Posterior vena cava (tissue), 2 donors: ENCODE measurements at places on chromosomes 7 and 10.

DNA sequence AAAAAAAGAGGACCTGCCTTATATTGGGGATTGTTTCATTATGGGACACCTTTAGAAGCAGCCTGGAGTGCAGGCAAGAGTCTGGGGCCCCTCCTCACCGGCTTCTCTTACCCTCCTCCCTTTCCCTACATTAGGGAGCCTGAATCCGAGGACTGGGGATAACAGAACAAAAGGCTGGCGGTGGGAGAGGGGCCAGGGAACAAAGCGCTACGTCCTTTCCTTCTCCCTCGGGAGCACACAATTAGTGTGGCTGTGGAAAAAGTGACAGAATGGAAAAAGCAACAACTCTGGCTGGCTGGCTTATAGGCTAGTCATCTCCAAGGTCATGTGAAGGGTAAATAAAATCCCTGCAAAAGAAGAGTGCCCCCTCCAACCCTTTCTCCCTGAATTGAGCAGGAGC is 74.7 kb downstream of the LSM5 start:
- DNase-seq, result no peak

DNA sequence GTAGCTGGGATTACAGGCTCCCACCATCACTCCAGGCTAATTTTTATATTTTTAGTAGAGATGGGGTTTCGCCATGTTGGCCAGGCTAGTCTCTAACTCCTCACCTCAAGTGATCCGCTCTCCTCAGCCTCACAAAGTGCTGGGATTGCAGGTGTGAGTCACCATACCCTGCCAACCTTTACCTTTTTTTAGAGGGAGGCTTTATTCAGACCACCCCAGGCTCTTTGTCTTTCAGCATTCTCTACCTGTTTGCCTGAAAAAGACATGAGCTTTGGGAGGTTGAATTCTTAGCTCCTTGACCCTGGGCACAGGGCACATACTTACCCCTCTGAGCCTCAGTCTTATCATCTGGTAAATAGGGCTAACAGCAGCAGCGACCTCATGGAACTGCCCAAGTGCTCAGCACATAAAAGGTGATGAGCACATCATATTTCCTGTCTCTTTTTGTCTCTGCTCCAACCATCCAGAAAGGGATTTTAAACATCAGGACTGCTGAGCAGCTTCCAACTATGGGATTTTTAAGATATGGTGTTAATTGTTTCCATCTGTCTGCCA is 17.0 kb downstream of the FRMPD2 start:
- DNase-seq, result no peak

- no peak for DNase-seq
Measured at GRCh38 chr10:58577437-58577777, 64.7 kb downstream of the BICC1 start.

DNA sequence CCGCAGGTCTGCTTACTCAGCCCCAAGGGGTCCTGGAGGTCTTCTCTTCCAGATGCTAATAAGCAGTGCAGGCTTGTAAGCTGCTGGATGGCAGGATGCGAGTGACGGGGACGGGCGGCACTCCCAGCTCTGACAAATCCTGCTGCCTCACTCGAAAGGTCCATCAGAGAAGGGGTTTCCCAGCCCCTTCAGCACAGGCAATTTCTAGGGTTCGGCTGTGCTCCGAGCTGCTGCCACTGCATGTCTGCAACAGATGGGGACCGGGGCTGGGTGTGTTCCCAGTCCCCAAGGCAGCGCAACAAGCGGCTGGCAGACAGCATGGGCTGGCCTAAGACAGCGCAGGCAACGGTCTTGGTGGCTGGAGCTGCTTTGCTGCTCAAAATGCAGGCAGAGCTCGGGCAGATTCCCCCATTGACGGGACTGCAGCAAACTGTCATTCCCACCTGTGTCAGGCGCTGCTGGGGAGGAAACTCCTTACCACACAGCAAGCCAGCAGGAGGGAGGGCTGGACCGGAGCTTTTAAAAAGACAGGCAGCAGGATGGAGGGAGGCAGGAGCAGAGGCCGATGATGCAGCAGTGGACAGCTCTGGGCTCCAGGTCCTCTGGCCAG is 62.4 kb downstream of the PRKAG2 start:
- no peak for DNase-seq

DNA sequence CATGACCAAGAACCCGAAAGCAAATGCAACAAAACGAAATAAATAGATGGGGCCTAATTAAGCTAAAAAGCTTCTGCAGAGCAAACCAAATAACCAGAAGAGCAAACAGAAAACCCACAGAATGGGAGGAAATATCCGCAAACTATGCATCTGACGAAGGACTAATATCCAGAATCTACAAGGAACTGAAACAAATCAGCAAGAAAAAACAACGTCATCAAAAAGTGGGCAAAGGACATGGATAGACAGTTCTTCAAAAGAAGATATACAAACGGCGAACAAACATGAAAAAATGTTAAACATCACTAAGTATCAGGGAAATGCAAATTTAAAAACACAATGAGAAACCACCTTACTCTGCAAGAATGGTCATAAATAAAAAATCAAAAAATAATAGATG is 35.3 kb upstream of the CACUL1 start:
- DNase-seq, result no peak

- DNase-seq, result no peak
Measured at GRCh38 chr10:69069090-69070042, 18.5 kb upstream of the SRGN start.

DNA sequence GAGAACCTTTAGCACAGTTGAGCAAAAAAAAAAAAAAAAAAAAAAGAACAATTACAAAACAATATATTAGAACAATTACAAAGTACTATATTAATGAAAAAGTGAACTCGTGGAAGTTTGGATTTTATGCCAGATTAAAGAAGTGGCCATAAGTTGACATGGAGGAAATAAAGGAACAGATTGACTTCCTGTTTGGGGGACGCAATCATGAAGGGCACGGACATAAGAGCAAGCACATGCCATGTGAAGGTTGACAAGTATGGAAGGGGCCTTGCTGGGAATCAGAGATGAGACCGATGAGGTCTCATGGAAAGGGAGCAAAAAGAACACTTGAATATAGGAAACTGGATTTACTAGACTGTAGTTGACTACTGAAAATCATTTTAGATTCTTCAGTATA is 61.7 kb downstream of the ICA1 start:
- no peak for DNase-seq

DNA sequence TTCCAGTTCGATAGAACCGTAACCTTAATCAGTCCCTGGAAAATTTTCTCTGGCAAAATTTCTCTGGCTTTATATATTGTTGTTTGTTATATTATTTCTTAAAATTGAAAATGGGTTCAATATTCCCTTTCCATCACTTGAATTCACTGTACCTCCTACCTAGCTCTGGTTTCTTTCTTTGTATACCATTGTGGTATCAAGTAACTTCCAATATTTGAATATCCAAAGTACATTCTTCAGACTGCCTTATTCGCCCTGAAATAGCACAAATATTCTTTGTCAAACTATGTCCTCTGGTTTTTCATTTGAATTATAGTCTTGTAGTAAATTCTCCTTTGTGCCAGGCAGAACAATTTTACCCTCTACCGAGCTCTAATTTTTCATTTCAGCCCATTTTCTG is 541.6 kb downstream of the REEP3 start:
- no peak for DNase-seq

DNA sequence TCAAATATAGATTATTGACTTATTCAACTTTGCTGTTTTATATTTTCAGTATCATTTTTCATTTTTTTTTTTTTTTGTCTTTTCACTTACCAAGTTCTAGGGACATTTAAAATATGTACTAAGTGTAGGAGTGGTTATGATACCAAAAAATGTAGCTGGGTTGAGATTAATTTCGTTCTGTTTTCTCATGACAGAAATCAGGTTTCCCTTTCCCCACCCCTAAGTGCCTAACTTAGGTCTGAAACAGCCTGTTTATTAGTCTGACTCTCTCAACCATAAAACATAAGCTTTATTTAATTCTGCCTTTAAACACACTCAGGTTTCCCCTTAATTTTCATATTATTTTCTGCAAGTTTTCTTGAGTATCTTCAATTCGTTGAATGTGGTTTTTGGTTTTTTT is 22.1 kb downstream of the TMEM106B start:
- no peak for DNase-seq

- no peak for DNase-seq
Measured at GRCh38 chr10:33141251-33141650, 183.2 kb upstream of the ITGB1 start.

GRCh38 chr7:12064586-12065127 is 146.4 kb upstream of the TMEM106B start:
- DNase-seq, result no peak

GRCh38 chr7:101140339-101140699 is 13.4 kb downstream of the SERPINE1 start:
- no peak for DNase-seq

DNA sequence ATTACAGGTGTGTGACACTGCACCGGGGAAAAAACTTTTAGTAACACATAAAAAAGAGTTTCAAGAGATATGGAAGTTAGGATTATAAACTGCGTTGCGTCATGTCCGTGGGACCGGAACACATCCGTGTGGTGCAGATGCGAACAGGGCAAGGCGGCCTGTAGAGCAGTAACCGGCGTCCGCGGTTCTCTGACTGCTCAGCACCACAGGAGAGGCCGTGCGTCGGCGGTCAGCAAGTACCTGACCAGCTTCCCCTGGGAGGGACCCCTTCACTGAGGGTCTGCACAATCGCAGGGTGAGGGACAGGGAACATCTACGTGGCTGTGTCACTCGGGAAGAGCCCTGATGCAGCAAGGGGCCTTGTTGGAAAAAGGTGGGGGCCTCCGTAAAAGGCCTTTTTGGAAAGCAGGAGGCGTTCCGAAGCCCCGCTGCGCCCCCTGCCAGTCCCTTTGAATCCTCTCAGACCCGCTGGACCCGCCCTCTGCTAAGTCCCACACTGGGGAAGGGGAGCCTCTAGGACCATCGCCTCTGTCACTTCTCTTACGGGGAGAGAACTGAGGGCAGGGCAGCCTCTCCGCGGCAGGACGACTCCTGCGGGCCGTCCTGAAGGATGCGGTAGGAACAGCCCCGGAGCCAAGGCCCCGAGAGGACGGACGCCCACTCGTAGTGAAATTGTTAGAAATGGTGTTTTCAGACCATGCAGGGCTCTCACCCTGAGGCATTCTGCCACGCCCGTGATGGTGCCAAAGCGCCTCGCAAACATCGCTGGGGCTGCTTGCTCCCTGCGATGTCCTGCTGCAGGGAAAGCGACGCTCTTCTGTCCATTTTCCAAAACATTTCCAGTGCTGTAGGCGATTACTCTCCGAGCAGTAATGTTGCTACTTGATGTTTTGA is 771.6 kb upstream of the COBL start:
- no peak for DNase-seq
